Naive thymus-derived CD4-positive, alpha-beta T cell (primary cell): ENCODE measurements at places on chromosomes 7 and 10.

GRCh38 chr7:103711413-103711812 is 265.4 kb upstream of the SLC26A5 start:
- H3K4me1 ChIP-seq: no peaks in the 10 kb centered on the region
- no peaks in the 10 kb centered on the region for H3K27me3 ChIP-seq
- H3K27ac ChIP-seq: no peak overlapping the region
- no peak overlapping the region for H3K4me3 ChIP-seq
- H3K36me3 ChIP-seq: no peaks in the 10 kb centered on the region

DNA sequence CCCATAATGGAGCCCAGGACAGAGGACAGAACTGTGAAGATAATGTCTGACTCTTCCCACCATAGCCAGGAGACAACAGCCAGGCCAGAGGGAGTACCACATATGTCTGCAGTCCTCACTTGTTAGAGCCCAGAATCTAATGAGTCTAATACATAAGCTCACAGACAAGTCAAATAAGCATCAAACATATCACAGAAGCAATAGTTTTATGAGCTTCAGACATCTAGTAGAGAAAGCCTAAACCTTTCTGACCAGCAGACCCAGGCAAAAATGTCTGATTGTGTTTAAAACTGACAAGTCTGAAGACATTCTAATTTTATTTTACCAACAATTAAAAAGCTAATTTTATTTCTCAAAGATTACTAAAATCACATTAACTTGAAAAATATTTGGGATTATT is 75.5 kb downstream of the MAPK8 start:
- no peak overlapping the region for H3K4me3 ChIP-seq
- no peak for DNase-seq
- no peaks in the 10 kb centered on the region for H3K36me3 ChIP-seq
- H3K27me3 ChIP-seq: no peaks in the 10 kb centered on the region
- H3K4me1 ChIP-seq: no peaks in the 10 kb centered on the region

DNA sequence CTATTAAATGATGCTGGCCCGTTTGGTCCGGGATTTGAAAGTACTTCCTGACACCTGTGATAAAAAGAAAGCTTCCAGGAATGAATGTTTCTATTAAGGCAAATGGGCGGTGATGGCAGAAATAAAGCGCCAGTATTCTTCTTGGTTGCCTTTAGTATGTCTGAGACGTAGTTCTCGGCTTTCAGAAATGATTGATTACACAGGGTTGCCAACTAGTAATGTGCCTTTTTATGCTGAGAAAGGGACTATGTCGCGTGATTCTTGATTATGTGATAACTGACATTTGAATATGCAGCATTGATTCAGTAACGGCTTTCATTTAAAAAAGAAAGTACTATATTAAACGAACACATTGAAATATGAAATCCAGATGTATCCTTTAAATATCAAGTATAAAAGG is 13.9 kb downstream of the ZRANB1 start:
- no peak overlapping the region for H3K4me3 ChIP-seq
- H3K4me1 ChIP-seq: no peaks in the 10 kb centered on the region
- no peaks in the 10 kb centered on the region for H3K36me3 ChIP-seq
- no peaks in the 10 kb centered on the region for H3K27me3 ChIP-seq
- no peak overlapping the region for H3K27ac ChIP-seq
- DNase-seq: no peak

DNA sequence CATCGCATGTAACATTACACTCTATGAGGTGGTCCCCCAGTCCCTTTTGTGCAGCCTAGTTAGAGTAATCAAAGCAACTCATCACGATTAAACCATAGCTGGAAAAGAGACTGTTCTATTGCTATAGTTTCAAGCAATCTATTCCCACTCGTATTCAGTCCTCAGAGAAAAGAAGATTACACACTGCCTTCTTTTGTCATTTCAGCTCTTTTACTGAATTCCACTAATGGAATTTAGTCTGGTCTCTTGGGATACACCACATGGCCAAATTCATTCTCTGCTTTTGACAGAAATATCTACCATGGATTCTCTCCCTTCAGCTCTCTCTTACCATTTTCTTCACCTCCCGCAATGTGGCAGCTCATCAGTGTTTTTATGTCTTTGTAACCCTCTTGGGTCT is 108.9 kb upstream of the HDAC9 start:
- H3K27me3 ChIP-seq: no peaks in the 10 kb centered on the region
- H3K27ac ChIP-seq: no peak overlapping the region

DNA sequence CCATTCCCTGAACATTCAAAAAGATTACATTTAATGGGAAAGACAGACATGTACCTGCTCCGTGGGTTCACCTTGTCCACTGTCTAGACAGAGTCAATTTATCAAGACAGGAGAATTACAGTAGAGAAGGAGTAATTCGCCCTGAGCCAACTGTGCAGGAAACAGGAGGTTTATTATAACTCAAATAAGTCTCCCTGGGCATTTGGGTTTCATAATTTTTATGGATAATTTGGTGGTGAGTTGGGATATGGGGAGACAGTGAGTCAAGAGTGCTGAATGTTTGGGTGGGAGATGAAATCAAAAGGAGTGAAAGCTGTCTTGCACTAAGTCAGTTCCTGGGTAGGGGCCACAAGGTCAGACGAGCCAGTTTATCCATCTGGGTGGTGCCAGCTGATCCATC is 165.9 kb upstream of the NAMPT start:
- no peaks in the 10 kb centered on the region for H3K4me1 ChIP-seq
- DNase-seq: no peak
- no peaks in the 10 kb centered on the region for H3K27me3 ChIP-seq

DNA sequence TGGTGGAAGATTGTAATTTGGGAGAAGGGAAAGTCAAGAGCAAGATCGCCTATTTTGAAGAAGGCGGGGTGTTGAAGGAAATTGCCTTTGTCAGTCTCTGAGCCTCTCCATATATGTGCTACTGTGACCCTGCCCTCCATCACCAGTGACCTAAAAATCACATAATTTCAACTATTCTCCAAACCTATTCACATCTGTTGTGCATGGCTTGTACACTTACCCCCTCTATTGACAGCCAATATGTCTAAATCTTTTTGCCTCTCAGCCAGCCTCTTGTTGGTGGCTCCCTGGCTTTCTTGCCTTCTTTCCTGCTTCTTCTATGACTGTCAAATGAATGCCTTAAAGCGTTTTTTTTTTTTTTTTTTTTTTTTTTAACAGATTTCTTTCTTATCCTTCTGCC is 295.6 kb downstream of the AUTS2 start:
- no peaks in the 10 kb centered on the region for H3K27me3 ChIP-seq
- DNase-seq: no peak
- H3K4me1 ChIP-seq: no peaks in the 10 kb centered on the region
- no peak overlapping the region for H3K4me3 ChIP-seq
- no peak overlapping the region for H3K27ac ChIP-seq
- no peaks in the 10 kb centered on the region for H3K36me3 ChIP-seq

- H3K4me3 ChIP-seq: no peak overlapping the region
- H3K4me1 ChIP-seq: no peaks in the 10 kb centered on the region
- no peaks in the 10 kb centered on the region for H3K27me3 ChIP-seq
- DNase-seq: no peak
- H3K27ac ChIP-seq: no peak overlapping the region
Observed at GRCh38 chr10:113908236-113908635, 53.8 kb downstream of the NHLRC2 start.

GRCh38 chr7:32022966-32023365 is 47.2 kb downstream of the PDE1C start:
- H3K27me3 ChIP-seq: no peaks in the 10 kb centered on the region
- no peaks in the 10 kb centered on the region for H3K36me3 ChIP-seq
- no peak for DNase-seq
- no peak overlapping the region for H3K4me3 ChIP-seq
- no peak overlapping the region for H3K27ac ChIP-seq

DNA sequence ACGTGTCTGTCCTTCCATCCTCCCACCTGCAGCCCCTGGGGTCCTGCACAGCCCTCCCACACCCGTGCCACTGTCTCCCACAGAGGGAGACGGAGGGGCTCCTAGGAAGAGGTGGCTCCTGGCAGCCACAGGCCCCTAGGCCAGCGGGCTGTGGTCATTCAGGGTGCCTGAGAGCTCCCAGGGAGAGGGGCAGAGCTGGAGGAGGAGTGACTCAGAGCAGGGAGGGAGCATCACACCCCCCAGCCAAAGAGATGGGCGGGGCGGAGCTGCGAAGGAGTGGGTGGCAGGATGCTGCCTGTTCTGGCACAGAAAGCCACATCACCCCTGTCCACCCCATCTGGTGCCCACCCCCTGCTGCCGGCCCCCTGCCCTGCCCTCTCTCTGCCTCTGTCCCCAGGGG is 50.5 kb downstream of the STK32C start:
- H3K27ac ChIP-seq: no peak overlapping the region
- no peak for DNase-seq
- no peak overlapping the region for H3K4me3 ChIP-seq

- no peak overlapping the region for H3K27ac ChIP-seq
- H3K27me3 ChIP-seq: no peaks in the 10 kb centered on the region
- no peaks in the 10 kb centered on the region for H3K4me1 ChIP-seq
- H3K36me3 ChIP-seq: peaks cover 7% of the 10 kb centered on the region
- H3K4me3 ChIP-seq: no peak overlapping the region
Observed at GRCh38 chr7:155774947-155775346, 37.3 kb downstream of the SHH start.

DNA sequence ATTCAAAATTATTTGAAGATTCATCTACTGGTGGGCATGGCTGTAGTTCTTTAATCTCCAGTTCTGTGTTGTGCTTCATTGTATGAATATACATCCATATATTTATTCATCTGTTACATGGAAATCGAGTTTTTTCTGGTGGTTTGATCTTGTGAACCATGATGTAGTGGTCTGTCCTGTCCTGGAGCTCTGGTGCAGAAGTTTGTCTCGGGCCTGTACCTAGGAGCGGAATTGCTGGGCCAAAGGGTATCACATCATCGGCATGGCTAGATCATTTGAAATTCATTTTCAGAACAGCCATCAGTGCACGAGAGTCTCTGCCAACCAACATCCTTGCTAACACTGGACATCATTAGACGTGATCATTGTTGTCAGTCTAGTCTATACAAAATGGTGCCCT is 107.0 kb downstream of the ELFN1 start:
- H3K27me3 ChIP-seq: no peaks in the 10 kb centered on the region
- H3K4me1 ChIP-seq: no peaks in the 10 kb centered on the region
- no peak overlapping the region for H3K27ac ChIP-seq
- DNase-seq: no peak
- no peak overlapping the region for H3K4me3 ChIP-seq

GRCh38 chr7:46581268-46581667 is 660.2 kb upstream of the IGFBP3 start:
- no peaks in the 10 kb centered on the region for H3K27me3 ChIP-seq
- no peaks in the 10 kb centered on the region for H3K4me1 ChIP-seq
- H3K27ac ChIP-seq: no peak overlapping the region
- no peak overlapping the region for H3K4me3 ChIP-seq
- DNase-seq: no peak
- H3K36me3 ChIP-seq: no peaks in the 10 kb centered on the region

- no peaks in the 10 kb centered on the region for H3K36me3 ChIP-seq
- no peak for DNase-seq
Observed at GRCh38 chr7:11709196-11709595, 122.8 kb downstream of the THSD7A start.

DNA sequence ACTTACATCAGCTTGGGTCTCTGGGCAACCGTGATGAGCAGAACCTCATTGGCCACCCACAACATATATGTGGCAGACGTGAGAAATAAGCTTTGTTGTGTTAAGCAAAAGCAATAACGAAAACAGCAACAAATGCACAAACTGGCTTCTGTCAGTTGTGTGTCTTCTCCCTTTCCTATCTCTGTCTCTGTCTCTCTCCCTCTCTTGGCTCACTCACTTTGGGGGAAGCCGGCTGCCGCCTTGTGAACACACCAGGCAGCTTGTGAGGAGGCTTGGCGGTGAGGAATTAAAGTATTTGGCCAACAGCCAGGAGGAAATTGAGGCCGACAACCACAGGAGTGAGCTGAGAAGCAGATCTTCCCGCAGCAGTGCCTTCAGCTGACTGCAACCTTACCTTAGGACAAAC is 21.9 kb upstream of the CDCA7L start:
- no peaks in the 10 kb centered on the region for H3K36me3 ChIP-seq
- H3K4me1 ChIP-seq: peaks cover 12% of the 10 kb centered on the region
- no peaks in the 10 kb centered on the region for H3K27me3 ChIP-seq
- H3K4me3 ChIP-seq: no peak overlapping the region
- peak; percentile 57 for DNase-seq

DNA sequence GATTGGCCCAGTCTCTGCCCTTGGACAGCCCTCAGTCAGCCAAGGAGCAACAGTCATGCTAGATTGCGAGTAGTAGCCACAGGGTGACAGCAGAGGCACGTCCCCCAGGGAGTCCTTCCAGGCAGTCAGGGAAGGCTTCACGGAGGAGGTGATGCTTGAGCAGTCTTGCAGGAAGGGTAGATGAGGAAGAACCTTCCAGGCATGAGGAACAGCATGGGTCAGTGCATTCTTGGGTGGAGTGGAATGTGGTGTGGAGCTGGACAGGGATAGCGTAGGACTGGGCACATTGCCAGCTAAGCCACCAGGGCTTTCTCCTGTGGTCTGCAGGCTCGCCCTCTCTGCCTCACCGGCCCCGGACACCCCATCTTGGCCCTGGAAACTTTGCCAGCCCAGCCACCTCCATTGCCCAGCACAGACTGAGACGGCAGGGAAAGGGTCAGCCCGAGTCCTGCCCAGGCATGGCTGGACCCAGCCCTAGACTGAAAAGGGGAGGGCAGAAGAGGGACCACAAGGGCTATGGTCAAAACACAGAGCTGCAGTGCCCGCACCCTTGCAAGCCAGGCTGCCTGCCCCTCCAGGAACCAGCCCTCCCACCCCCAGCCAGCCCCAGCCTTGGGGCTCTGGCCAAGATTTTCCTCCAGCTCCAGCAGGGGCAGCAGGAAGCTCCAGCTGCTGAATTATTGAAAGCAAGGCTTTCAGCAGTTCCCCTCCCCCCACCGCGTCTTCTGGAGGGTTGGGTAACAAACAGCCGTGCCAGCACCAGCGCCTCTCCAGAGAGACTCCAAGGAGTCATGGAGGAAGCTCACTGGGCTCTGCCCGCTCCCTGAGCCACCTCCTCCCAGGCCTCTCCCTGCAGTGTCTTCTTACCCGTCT is 18.7 kb downstream of the SRRM3 start:
- H3K36me3 ChIP-seq: no peaks in the 10 kb centered on the region
- no peak overlapping the region for H3K4me3 ChIP-seq
- no peak for DNase-seq
- H3K4me1 ChIP-seq: no peaks in the 10 kb centered on the region
- H3K27me3 ChIP-seq: no peaks in the 10 kb centered on the region
- H3K27ac ChIP-seq: no peak overlapping the region
